ENCODE measurements at places on chromosomes 12 and 14. TPM values are rescaled to one million over a fixed set of nuclear protein-coding genes. Genes with fewer than 3 reads are reported as not detected.

PLA2G1B gene
- 0.31 TPM for total RNA-seq

CCDC196 gene
- not detected for total RNA-seq

CLEC12A gene
- total RNA-seq = 33.7 TPM

GUCY2C gene
- not detected for total RNA-seq
